ENCODE measurements at places on chromosomes 2 and 18.

DNA sequence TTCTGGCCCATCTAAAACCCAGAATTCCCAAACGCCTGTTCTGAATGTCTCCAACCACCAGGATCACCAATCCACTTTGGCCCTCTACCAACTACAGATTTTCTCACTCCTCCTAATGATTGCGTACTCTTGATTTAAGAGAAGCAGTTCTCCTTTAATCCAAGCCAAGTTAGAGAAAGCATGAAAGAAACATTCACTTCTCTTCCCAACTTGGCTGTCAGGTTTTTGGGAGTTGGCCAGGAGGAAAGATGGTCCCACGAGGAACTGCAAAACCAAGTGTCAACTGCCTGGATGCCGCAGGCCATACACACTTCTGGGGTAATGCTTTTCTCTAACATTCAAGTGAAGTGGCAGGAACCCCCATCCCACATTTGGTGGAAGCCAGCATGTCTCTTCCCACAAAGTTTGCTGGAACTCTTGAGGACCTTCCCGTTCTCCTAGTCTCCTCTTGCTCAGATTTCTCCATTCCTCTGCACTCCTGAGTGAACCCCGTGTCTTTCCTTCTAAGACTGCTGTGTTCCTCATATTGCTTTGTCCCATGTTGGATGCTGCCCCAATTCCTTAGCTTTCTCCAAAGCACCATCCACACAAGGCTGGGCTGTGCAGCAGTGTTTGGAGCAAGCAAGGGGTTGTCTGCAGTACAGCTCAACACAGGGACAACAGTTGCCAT lies 138.5 kb upstream of the LGALSL start:
- no peak for DNase-seq

DNA sequence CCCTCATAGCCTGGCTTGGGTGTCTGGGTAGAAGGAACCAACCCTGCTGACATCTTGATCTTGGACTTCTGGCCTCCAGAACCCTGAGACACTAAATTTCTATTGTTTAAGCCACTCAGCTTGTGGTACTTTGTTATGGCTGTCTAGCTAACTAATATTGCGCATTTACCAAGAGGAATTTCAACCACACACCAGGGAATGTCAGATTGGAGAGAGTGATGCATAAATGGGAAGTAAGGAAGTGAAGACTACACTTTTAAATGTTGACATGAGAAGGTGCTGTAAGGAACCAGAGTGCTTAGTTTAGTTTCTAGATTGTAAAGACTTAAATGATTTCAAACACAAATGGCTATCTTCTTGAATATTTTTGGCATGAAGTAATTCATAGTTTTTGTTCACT lies 98.9 kb upstream of the ITGB6 start:
- no peak for DNase-seq

- no peak for DNase-seq
Measured at GRCh38 chr2:224922142-224922727, 120.0 kb downstream of the DOCK10 start.

- DNase-seq: no peak
Measured at GRCh38 chr2:169038338-169038757, 7.2 kb upstream of the ABCB11 start.

- DNase-seq: no peak
Measured at GRCh38 chr18:49582579-49582978, 20.7 kb downstream of the LIPG start.

GRCh38 chr2:67797801-67798540 lies 264.8 kb downstream of the C1D start:
- no peak for DNase-seq

- no peak for DNase-seq
Measured at GRCh38 chr2:127187081-127187775, 32.9 kb downstream of the CYP27C1 start.

- DNase-seq: no peak
Measured at GRCh38 chr2:9174771-9175437, 31.7 kb upstream of the ASAP2 start.

DNA sequence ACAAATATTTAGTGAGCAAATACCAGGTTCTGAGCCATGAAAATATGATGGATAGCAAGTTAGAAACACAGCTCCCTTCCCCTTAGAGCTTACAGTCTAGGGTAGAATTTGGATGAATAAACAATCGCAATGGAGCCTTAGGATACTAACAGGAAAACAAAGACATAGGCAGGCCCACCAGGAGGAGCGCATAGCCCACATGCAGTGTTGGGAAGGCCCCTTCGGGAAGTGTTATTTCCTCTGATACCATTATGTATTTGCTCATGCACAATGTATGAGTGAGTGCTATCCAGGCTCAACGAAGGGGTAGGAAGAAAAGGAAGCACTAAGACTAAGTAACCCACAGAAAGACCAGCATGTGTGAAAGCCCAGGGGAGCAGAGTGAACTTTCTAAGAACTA lies 54.0 kb downstream of the RAB27B start:
- no peak for DNase-seq

- DNase-seq: no peak
Measured at GRCh38 chr2:218718058-218718457, 7.4 kb downstream of the TTLL4 start.

DNA sequence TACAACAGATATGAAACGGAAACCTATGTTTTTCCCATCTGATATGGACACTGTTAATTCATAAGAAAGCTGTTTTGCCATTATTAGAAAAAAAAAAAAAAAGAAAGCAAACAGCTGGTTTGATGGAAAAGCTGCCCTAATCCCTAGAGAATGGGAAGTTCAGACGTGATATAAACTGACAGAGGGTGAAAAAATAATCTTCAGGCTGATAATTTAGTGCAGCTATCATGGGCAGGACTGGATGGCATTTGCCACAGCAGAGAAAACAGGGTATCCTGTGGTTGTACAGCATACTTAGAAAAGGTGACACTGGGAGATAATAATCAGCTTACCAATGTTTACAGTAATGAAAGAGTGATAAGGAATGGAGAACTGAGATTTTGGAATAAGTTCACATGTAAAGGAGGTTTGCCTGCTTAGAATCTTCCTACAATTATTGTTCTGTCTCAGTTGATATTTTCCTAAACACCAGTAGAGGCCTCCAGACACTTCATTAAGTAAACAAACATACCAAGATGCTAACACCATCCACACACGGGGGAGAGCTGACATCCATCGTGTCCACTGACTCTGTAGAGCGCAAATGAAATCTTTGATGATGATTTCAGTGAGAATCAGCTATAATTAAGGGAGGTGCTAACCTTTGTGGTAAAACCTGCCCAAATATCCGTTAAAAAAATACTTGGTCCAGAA lies 211.6 kb upstream of the MMADHC start:
- DNase-seq: no peak

GRCh38 chr2:127648321-127648720 lies 2.4 kb downstream of the GPR17 start:
- no peak for DNase-seq

DNA sequence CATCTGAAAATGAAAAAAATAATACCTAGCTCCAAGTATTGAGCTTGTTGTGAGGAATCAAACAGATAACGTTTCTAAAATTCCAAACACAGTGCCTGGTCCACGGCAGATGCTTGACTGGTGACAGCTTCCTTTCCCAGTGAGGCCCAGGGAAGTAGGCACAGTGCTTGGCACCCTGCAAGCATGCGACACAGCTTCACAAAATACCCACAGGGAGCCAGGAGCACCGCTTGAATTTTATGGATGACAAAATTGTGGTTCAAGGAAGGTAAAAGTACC lies 205.1 kb upstream of the TNP1 start:
- DNase-seq: no peak

DNA sequence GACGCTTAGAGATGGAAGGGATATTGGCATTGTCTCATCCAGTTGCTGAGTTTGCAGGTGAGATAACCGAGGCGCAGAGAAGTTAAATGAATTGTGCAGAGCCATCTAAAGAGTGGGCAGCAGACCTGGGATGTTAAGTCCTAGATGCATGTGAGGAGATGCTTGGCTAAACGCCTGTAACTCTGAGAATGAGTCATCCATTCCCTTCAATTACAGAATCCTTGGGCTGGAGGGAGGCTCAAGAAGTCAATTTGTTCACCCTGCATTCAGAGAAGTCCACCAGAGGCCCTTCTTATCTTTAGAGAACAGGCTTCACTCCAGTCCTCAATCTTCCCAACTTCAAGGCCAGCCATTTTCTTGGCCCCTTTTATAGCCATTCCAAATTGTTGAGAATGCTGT lies 1.6 kb downstream of the EHD3 start:
- DNase-seq: no peak

DNA sequence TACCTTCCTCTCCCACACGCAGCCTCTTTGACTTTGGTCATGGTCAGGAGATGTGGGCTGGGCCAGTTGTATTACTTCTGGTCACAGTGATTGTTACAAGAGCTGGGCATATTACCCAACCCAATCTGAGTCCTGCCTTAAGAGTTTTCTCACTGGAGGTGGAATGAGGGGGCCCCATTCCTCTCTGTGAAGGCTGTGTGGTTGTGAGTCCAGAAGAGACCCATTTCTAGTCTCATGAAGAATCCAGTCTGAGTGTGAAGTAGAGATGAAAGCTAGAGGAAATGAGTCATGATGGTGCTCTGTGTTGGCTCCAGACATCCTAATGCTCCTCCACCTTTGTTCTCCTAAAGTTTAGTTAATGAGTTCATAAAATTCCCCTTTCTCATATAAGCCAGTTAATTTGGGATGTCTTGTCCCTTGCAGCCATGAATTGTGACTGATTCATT lies 50.8 kb upstream of the RASGRP3 start:
- DNase-seq: no peak

DNA sequence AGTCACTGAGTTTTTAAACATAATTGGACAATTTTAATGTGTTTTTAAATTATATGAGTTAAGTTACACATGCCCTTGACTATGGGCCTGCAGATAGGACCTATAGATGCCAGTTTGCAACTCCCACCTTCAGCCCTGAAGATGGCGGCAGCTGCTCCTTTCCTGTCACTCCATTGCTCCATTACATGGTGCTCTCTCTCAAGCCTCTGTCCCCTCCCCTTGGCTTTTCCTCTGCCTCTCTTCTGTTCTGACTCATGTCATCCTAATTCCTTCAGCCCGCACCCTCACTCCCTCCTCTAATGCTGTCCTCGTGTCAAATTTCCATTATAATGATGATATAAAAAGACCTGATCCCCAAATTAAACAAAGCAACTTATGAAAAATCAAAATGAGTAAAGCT lies 133.7 kb upstream of the HNRNPA3 start:
- no peak for DNase-seq

DNA sequence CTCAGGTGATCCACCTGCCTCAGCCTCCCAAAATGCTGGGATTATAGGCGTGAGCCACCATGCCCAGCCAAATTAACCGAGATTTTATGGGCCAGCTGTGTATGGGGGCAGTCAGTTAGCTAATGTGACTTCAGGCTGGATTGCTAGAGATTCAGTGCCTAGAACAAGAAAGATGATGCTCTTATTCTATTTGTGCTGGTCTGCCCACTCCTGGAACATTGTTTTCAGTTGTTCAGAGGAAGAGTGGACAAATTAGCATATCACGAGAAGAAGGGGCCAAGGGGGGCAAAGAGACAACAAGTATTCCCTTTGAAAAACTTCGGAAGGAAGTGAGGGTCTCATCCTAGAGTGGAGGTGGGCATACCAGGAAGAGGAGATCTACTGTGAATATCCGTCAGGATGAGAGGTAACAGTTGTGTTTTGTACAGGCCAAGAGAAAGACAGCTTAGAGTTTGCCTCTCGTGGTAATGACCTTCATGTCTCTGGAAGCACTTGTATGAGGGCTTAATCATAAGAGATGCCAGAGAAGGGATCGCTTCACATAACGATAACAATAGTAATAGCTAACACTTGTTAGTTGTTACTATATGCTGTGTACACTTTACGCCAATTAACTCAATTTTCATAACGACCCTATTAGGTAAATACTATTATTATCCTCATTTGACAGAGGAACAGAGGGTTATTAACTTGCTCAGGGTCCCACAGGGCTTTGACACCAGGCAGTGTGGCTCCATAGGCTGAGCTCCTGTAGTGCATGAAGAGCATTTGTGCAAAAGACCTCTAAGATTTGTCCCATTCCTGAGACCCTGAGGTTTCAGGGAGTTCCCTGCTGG lies 138.3 kb downstream of the DDX1 start:
- DNase-seq: no peak

- DNase-seq: no peak
Measured at GRCh38 chr18:23453680-23454058, 582 bp downstream of the RIOK3 start.

DNA sequence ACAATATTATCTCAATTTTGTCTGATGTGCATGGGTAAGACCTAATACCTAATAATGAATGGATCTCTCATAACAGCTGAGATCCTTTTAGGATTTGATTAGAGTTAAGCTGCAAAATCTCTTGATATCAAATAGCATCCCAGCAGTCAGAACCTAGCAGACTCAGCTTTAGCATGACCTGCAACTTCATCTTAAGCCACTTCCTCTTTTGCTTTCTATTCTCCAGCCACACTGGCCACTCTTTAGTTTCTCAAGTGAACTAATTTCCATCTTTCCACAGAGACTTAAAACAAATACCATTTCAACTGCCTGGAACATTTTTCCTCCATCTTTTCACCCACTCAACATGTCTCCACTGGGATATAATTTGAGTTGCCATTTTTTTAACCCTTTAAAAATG lies 1251.6 kb upstream of the ZEB2 start:
- DNase-seq: no peak

- DNase-seq: no peak
Measured at GRCh38 chr18:73617981-73618380, 529.7 kb downstream of the FBXO15 start.

DNA sequence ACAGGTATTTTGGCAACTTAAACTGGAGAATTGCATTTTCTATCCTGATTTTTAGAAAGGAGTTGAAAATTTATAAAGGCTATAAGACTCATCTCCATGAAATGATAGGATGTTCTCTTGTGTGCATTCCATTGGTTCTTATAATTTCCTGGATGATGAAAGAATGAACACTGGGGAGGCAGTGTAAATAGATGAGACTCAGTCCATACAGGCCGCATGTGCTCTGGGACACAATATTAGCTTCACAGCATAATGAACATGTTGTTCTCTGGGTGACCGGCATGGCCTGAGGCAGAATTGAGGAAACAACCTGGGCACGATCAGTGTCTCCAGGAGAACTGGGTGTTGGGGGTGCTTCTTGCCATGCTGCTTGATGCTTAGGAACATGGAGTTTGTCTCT lies 38.8 kb downstream of the AOX1 start:
- DNase-seq: no peak

GRCh38 chr18:44796429-44797428 lies 116.0 kb downstream of the SETBP1 start:
- DNase-seq: no peak

GRCh38 chr18:24397694-24398368 lies at the start of gene OSBPL1A:
Gene OSBPL1A, minus strand, starts transcription at chr18:24397824. Its CDS starts 20,291 bp downstream, at chr18:24377533.
- DNase-seq: peak; percentile 68

DNA sequence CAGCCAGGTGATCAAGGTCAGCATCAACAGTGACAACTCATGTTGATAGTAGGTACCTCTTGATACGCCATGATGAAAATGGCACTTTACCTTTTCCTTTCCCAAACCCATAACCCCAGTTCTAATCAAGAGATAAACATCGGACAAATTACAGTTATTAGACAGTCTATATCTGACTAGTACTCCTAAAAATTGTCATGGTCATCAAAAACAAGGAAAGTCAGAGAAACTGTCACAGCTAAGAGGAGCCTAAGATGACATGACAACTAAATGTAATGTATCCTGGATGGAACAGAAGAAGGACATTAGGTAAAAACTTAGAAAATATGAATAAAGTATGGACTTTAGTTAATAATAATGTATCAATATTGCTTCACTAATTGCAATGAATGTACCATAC lies 97.1 kb upstream of the DNMT3A start:
- DNase-seq: no peak
